ENCODE measurements at places on chromosomes 7 and 10. TPM values are rescaled to one million over a fixed set of nuclear protein-coding genes. Genes with fewer than 3 reads are reported as not detected.

Gene LRRN3
- not detected for polyA plus RNA-seq

Gene TMEM243
- polyA plus RNA-seq, result 161 TPM

Gene BLVRA
- 112 TPM for polyA plus RNA-seq

Gene GPR15LG
- polyA plus RNA-seq, result 5.0 TPM

Gene FZD1
- 0.18 TPM for polyA plus RNA-seq

Gene INTS1
- 37.0 TPM for polyA plus RNA-seq

Gene SCART1
- 0.15 TPM for polyA plus RNA-seq

Gene PLXNA4
- polyA plus RNA-seq, result not detected

Measured in GM12878 (cell line).